ENCODE measurements at places on chromosomes 3 and 15. TPM values are rescaled to one million over a fixed set of nuclear protein-coding genes. Genes with fewer than 3 reads are reported as not detected.

Gene ARHGEF26
- total RNA-seq = 1.7 TPM

DNA sequence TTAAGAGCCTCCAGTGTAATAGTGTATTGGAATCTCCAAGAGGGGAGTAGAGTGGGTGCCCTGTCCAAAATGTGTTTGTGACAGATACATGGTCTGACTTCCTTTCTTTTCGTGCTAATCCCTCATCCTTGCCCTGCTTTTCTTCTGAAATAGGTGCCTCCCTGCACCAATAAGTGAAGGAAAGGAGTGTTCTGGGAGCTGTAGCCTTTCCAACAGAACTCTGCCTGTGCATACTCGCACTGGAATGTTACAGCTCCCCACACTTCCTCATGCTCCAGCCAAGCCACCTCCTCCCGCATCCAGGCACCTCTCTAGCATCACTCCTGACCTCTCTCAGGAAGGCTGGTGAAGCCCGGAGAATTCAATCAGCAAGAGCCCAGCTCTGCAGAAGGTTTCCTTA lies 478.0 kb downstream of the GABRG3 start:
- no peak for DNase-seq

GRCh38 chr3:37227870-37228549 lies 53.6 kb upstream of the LRRFIP2 start:
- no peak for DNase-seq

DNA sequence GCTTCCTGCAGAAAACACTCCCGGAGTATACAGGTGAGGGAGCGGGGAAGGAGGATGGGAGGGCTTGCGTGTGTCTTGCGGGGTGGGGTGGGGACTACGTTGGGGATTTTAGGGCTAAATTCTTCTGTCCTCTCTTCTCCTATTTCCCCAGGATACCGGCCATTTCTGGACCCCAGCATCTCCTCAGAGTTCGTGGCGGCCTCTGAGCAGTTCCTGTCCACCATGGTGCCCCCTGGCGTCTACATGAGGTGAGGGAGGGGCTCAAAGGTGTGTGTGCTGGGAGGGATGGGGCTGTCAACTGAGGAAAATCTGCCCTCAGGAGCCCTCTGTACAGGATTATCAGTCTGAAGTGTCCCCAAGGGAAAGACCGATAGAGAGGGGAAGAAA lies 6.6 kb downstream of the DUOX1 start:
- no peak for DNase-seq

DNA sequence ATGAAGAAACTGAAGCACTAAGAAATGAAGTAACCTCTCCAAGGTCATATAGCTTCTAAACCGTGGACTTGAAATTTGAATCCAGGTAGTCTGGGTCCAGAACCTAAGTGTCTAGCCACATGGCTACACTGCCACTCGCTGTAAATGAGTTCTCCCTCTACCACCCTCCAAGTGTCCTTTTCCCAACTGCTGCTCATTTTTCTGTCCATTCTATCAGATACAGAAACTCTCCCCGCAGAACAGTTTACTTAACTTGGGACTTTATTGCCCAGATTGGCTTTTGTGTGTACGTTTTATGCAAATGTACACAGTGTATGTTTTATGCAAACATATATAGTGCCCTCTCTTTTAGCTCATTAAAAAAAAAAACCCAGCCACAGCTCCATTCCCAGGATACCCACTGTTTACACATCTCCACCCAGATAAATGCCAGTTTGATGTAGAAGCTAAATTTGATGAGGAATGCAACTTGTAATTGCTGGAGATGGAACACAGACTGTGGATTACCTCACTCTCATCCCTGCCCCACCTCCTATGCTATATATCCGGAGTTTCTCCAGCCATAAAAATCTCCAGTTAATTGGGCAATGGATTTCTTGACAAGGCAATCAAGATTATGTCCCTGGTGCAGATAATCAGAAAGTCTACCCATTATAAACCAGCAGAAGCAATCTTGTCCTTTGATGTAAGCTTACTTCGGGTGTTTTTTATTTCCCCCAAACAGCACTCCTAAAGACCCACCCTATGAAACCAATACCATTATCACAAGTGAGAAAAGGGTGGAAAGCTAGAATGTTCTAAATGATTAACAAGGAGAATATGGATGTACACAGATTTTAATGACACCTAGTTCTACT lies 42.0 kb downstream of the THBS1 start:
- peak; percentile 59 for DNase-seq

Gene ZNF502
- total RNA-seq = 4.2 TPM

- DNase-seq = no peak
Observed at GRCh38 chr15:65812916-65813315, 20.8 kb upstream of the DENND4A start.

Gene ADGRG7
- total RNA-seq = not detected

Gene CHST14
- 12.9 TPM for total RNA-seq

DNA sequence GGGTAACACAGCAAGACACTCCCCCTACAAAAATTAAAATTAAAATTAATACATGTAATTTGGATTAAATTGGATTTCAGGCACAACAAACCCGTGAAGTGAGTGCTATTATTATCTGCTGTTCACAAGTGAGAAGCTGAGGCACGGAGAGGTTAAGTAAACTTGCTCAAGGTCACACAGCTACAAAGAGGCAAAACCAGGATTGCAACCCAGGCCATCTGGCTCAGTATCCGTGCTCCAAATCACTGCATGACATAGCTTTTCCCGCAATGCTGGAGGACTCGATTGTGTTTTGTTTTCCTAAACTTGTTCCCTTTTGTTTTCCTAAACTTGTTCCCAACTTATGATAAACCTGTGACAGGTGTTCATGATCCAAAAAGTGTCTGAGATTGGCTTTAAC lies 19.9 kb upstream of the C15orf39 start:
- DNase-seq = peak; percentile 35

- DNase-seq = no peak
Observed at GRCh38 chr3:185046164-185046515, 106.7 kb downstream of the C3orf70 start.

DNA sequence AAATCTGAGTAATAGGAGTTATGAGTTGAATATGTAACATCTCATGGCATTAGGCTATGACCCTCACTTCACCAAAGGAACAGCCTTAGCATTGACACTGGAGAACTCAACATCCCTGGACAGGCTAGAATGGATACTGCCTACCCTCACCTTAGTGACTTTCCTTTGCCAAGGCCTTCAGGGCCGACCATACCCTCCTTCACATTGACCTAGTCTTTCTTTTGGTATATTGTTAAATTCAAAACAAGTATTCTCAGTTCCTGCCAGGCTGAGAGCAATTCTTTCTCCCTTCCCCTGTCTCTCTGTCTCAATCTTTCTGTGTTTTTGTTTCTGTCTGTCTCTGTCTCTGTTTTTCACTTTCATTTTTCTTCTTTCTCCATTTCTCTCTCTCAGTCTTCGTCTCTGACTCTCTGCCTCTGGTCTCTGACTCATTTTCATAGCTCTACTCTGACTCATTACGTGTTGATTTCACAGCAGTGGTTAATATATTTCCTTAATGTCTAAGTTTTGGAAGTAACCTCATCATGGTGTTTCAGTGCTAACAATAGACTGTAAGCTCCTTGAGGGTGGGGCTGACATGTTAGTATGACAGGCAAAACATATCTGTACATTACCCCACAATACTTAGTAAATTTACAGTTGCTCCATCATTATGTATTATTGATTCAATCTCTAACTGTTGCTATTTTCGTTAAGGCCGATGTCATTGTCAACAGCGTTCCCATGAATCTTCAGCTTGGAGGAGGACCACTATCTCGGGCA lies 32.5 kb downstream of the PARP15 start:
- DNase-seq = peak; percentile 79

- no peak for DNase-seq
Observed at GRCh38 chr3:178270838-178271237, 265.4 kb upstream of the KCNMB2 start.

DNA sequence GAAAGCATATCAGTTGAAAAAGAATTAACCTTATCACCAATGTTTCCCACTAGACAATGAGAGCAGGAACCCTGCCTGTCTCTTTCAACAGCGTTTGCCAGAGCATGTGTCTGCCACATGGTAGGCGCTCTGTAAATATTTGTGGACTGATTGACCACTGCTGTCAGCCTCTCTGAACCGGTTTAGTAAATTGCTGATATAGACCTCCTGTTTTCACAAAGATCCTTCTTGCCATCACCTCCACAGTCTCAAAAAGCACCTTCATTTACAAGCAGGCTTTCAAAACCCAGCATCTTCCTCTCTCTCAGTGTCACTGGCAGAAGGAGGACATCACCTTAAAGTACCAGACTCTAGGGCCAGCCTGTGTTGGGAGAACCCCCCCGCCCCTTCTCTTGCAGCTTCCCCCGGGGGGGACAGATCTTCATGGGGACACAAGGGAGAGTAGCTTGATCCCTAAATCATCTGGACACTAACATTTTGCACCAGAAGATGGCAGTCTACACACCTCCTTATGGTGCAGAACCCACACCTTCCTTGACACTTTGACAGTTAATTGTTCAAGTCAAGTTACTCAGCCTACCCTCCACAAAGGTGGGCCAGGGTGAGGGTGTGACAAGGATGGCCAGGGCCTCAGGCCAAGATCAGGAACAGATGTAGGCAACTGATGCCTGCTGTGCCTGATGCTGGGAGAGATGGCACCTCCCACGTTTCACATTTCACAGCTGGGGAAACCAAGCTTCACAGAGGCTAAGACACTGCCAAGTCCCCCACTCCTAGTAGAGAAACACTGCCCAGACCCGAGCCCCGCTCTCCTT lies 37.8 kb upstream of the USP3 start:
- peak; percentile 72 for DNase-seq

DNA sequence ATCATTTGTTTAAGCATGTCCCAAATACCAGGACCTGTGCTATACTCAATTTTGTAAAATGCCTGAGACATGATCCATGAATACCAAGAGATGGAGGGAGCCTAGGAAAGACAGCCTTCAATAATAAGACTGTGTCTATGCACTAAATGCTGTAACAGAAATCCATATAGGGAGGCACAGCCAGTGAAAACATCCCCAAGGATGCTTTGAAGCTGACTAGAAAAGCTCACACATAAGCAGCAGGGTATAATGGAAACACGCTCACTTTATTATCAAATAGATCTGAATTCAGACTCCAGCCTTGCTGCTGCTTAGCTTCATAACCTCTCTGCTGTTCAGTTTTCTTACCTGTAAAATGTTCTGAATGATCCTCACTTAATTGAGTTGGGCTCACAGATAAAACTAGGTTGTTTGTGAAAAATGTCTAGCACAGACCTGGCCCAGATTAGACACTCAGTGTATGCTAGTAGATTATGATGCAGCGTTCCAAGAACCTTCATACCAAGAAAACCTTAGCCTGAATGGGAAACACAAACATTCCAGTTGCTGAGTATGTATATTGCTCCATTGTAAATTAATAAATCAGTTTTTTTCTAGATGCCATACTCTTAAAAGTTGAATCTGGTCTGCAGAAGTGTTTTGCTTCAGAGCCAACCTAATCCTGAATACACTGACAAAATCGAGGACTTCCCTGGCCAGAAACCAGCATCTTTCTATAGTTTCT lies 3.8 kb upstream of the LARP6 start:
- no peak for DNase-seq

GRCh38 chr3:134652409-134652831 lies 1.6 kb upstream of the KY start:
- DNase-seq = no peak

DNA sequence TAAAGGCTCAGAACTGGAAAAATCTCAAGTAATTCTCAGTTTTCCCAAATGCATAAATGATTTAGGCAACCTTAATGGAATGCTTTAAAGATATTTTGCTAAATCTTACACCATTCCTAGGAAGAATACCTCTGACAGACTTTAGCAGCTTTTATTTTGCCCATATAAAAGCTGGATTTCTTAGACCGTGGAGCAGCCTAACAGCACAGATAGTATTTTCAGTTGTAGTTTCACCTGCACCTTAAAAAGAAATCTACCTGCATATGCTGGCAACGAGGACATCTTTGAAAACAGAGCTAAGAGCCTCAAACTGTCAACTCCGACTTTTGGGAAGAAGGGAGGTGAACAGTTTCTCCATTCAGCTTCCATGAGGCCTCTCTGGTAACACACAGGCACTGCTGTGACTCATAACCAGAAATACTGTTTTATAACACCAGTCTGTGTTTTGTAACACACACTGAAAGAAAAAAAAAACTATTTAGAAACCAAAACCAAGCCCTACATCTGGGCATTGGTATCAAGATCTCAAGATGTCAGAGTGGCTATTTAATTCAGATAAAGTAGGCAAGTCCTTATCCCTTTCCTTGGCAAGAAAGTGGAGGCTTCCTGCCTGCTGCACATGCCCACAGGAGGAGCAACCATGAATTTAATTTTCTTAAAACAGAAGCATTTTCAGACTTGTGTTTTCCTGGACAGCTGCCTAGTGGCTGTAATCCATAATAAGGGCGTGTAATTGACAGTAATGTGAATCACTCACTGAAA lies 181.5 kb upstream of the ICE2 start:
- peak; percentile 79 for DNase-seq

Gene SLC38A3
- not detected for total RNA-seq

DNA sequence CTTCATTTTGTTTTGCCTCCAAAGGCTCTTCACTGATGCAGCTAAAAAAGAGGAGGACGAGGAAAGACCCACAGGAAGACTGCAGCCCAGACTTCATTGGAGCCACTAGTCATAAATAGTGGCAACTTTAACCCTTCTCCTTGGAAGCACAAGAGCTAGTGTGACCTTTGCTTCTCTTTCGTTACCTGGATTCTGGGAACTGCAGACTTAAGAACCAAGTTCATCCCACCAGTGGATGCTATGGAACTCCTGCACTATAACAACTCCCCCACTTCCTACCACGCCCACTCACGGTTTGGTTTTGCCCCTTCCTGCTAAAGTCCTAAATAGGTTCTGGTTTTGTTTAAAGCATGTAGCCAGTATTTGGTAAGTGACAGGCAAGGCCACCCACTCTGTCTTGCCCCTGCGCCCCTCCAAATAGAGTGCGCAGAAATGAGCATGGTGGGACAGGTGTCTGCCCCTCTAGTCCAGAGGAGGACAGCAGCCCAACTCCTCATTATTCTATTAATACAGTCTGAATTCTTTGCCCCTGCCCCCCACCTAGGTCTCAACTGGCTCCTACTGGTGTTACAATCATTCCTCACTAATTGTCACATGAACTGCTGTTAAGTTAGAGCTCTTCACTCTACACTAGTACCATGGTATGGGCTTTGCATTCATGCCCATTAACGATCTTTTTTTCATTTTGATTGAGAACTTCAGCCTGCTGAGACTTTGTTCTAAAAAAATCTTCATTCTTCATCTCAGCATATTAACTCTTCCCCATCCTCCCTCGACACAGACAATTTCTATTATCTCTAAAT lies 504.6 kb downstream of the FOXP1 start:
- no peak for DNase-seq

Gene CTXN2
- total RNA-seq = not detected

Gene MESP2
- 0.32 TPM for total RNA-seq

- no peak for DNase-seq
Observed at GRCh38 chr15:36550650-36551049, 28.8 kb upstream of the CDIN1 start.

All from fibroblast of villous mesenchyme (primary cell).